ENCODE measurements at places on chromosomes 6 and 20.

DNA sequence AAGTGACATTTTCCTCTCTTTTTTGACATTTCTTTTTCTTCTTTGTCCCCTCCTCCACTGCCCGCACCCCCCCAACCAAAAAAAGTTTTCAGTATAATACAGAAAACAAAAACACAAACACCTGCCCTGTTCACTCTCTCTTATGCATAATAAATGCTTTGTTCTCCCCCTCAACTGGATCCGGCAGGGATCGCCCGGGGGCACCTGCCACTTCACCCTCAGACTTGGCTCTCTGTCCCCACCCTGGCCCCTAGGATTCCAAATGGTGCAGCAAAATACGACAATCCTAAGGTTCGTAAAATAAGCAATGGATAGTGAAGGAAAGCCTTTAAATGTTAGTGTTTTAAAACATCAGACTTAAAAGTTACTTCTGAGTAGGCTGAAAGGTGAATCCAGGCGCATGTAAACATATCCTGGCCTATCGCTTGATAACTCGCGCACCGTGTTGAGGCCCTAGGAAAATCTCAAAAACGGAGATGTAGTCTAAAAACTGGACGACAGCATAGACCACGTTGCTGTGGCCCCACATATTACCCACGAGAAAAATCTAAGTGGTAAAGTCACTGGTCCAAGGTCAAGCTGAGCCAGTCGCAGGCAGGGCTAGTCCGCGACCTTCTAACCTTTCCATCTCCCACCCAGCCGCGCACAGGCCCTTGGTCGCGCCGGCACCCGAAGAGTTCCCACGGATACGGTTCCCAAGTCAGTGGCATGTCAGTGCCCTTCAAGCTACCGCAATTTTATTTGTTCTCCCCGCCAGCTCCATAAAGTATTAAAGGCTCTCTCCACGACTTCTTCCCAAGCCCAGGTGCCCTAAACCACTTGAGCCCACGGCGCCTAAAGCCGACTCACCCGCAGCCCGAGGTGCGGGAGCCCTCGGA, 130.8 kb downstream of the OGFRL1 start:
- DNase-seq, result no peak

GRCh38 chr6:101413773-101414172, 20.3 kb downstream of the GRIK2 start:
- DNase-seq, result no peak

DNA sequence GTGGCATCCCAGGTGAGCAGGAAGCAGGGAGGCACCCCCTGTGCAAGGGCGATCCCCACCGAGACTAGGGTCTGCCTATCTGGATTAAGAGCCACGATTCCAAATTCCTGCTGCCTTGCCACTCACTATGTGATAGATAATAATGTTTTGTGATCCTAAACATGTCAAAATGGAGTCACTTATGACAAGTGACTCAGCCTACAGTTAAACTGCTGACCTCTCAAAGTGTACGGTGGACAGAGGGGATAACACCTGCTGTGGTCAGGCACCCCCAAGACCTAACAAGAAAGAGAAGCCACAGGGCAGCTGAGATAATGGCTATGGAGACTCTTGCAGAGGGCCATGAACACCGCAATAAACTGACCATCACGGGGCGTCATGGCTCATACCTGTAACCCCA, 16.0 kb upstream of the SNTA1 start:
- no peak for DNase-seq

GRCh38 chr6:157366648-157367047, 14.3 kb upstream of the ZDHHC14 start:
- DNase-seq, result no peak

DNA sequence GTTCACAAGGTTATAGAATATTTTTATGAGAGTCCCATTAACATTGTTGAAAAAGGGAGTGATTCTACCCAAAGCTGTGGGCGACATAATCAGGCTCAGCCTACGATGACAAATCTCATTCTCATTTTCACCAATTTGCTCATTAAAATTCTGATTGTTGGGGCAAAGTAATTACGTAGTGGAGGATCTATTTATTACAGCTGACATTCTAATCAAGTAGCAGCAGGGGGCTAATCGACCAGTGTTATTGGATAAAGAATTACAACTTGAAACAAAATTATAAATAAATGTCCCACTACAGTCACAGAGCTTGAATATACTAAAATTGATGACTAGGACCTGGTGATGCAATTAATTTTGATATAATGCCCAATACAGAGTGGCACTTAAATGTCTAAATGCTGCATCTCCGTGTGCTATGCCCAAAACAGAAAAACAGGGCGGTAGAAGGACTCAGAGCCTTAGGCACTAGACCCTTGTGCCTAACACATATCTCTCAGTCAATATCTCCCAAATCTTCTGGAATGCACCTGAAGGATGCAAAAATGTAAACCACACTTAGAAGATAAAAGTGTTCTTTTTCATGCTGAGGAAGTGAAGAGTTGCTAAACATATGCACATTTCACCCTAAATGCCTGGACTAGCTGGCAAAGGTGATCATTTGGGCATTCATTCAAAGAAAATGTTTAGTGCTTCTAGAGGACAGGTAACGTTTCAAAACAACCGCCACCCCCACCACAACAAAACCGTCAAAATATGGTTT, 88.3 kb downstream of the CD24 start:
- no peak for DNase-seq

All from stimulated activated naive B cell treated with anti-CD40 and anti-IgM and Interleukin-4, amounts not matched to agents 10 μg/mL and 1 μg/mL and 100 μg/mL, for 72 hours (primary cell).